ENCODE measurements at places on chromosomes 3 and 15.
A peak's percentile ranks its signal among the peaks of the same experiment; 100 is the strongest.

- DNase-seq = peak; percentile 29
These were observed 32.4 kb downstream of the PAK2 start for GRCh38 chr3:196772102-196772501.

GRCh38 chr3:190854062-190854461 is 8.4 kb downstream of the GMNC start:
- no peak for DNase-seq

GRCh38 chr3:123442125-123442524 is 6.8 kb downstream of the ADCY5 start:
- DNase-seq = no peak

DNA sequence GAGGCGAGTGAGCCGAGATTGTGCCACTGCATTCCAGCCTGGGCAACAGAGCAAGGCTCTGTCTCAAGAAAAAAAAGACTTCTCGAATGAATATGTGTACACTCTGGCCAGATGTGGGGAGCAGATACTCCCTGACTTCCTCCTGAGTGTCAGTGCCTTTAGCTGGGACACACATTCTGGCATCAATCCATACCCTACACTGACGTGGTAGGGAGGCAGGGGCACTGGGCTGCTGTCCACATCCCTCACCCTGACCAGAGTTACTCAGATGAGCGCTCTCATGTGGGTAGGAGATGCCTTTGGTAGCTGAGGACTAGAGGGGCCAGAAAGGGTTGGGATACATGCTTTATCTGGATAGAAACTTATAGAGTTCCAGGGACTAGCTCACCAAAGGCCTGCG is 15.6 kb downstream of the LIMD1 start:
- DNase-seq = no peak

DNA sequence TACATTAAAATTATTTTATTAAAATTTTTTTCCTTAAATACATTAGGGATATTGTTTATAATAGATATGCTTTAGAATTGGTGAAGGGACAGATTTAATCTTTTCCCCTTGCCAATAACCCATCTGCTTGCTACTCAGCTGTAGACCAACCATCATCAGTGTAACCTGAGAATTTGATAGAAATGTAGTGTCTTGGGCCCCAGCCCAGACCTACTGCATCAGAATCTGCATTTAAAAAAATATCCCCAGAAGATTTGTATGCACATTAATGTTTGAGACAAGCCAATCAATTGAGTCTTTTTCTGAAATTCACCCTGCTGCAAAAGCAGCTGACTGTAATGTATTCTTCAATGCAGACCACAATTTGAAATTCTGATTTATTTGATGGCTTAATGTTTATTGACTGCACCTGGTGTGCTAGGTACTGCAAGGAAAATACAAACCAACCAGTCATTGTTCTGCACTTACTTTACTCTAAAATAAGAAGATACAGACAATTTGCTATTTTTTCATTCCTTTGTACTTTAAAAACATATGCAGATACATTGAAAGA is 190.7 kb upstream of the SGO1 start:
- no peak for DNase-seq

Measured in GM10248 (cell line).